ENCODE measurements at places on chromosomes 11 and 22. TPM values are rescaled to one million over a fixed set of nuclear protein-coding genes. Genes with fewer than 3 reads are reported as not detected.

GRCh38 chr11:76641905-76642304, 28.6 kb downstream of the LRRC32 start:
- H3K27me3 ChIP-seq: no peaks in the 10 kb centered on the region
- no peak overlapping the region for H3K27ac ChIP-seq
- no peaks in the 10 kb centered on the region for H3K4me1 ChIP-seq

DNA sequence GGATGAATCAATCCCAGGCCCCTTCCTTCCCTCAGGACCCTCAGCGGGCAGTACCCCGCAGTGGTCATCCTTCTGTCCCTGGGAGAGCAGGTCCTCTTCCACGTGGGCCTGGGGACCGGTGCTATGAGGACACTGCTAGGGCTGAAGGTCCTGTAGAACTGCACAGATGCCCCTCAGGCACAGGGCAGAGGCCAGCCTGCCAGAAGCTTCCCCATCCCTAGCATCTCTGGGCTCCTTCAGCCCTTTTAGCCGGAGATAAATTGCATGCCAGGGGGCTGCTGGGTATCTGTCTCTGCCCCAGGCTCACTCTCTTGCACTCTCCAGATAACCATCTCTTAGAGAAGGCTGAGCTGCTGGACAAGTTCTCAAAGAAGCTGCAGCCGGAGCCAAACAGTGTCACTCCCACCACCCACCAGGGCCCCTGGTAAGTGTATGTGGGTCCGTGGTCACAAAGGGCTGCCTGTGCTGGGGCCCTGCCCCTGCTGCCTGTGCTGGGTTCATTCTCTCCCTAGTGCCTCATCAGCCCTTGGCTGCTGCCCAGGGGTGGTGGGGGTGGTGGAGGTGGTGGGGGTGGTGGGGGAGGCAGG, 2.3 kb downstream of the ATG16L2 start:
- no peak overlapping the region for H3K27ac ChIP-seq
- no peak overlapping the region for H3K4me3 ChIP-seq
- peaks cover 4% of the 10 kb centered on the region for H3K36me3 ChIP-seq
- H3K4me1 ChIP-seq: peaks cover 8% of the 10 kb centered on the region

DNA sequence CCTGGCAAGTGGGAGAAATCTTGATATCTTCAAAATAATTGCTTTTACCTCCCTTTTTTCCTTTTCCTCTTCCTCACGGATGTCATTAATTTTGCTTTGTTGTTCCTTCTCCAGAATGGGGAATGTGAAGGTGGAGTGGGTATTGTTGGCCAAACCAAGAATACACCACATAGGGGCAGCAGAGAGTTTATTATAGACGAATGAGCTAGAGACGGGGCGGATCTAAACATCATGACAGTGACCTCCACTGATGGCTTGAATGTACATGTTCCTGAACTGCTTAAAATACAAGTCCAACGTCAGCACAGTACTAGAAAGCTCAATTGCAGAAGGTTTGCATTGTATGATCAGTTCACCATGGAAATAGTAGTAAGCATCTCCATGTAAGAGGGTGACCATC, 122.3 kb upstream of the SNX19 start:
- H3K4me1 ChIP-seq: no peaks in the 10 kb centered on the region
- H3K27ac ChIP-seq: no peak overlapping the region
- no peak for DNase-seq
- no peaks in the 10 kb centered on the region for H3K36me3 ChIP-seq
- H3K4me3 ChIP-seq: no peak overlapping the region

- H3K4me1 ChIP-seq: peaks cover 32% of the 10 kb centered on the region
- H3K36me3 ChIP-seq: peaks cover 2% of the 10 kb centered on the region
- DNase-seq: no peak
- H3K27me3 ChIP-seq: no peaks in the 10 kb centered on the region
- peak overlapping the region; percentile 78 for H3K4me3 ChIP-seq
Measured at GRCh38 chr11:64268893-64269539, 15.4 kb downstream of the BAD start.

- H3K27ac ChIP-seq: no peak overlapping the region
- H3K4me3 ChIP-seq: no peak overlapping the region
- H3K36me3 ChIP-seq: no peaks in the 10 kb centered on the region
- DNase-seq: no peak
- no peaks in the 10 kb centered on the region for H3K27me3 ChIP-seq
- H3K4me1 ChIP-seq: no peaks in the 10 kb centered on the region
Measured at GRCh38 chr11:88131764-88132470, 43.3 kb downstream of the RAB38 start.

GRCh38 chr11:94184362-94184761, 55.7 kb downstream of the PANX1 start:
- no peak overlapping the region for H3K4me3 ChIP-seq
- H3K4me1 ChIP-seq: no peaks in the 10 kb centered on the region
- no peak for DNase-seq
- no peaks in the 10 kb centered on the region for H3K27me3 ChIP-seq
- no peak overlapping the region for H3K27ac ChIP-seq

- DNase-seq: peak; percentile 23
- H3K4me3 ChIP-seq: no peak overlapping the region
- H3K27me3 ChIP-seq: no peaks in the 10 kb centered on the region
- H3K36me3 ChIP-seq: no peaks in the 10 kb centered on the region
- H3K27ac ChIP-seq: no peak overlapping the region
Measured at GRCh38 chr22:47203554-47203991, 441.1 kb downstream of the TBC1D22A start.

DNA sequence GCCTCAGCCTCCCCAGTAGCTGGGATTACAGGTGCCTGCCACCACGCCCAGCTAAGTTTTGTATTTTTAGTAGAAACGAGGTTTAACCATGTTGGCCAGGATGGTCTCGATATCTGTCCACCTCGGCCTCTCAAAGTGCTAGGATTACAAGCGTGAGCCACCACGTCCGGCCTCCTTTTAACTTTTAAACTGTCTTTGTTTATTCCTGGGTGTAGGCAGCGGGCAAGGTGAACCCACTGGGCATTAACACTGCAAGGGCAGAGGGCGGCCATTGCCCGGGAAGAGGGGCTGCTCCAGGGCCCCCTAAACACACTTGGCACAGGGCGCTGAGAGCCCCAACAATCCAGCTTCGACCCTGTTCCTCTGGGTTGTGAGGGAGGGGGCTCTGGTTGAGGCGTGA, 693.6 kb downstream of the BRD1 start:
- no peak overlapping the region for H3K27ac ChIP-seq
- DNase-seq: no peak
- H3K27me3 ChIP-seq: no peaks in the 10 kb centered on the region
- H3K36me3 ChIP-seq: no peaks in the 10 kb centered on the region
- no peaks in the 10 kb centered on the region for H3K4me1 ChIP-seq

GRCh38 chr22:47282366-47282765, 519.9 kb downstream of the TBC1D22A start:
- no peak overlapping the region for H3K4me3 ChIP-seq
- no peak for DNase-seq
- H3K36me3 ChIP-seq: no peaks in the 10 kb centered on the region

DNA sequence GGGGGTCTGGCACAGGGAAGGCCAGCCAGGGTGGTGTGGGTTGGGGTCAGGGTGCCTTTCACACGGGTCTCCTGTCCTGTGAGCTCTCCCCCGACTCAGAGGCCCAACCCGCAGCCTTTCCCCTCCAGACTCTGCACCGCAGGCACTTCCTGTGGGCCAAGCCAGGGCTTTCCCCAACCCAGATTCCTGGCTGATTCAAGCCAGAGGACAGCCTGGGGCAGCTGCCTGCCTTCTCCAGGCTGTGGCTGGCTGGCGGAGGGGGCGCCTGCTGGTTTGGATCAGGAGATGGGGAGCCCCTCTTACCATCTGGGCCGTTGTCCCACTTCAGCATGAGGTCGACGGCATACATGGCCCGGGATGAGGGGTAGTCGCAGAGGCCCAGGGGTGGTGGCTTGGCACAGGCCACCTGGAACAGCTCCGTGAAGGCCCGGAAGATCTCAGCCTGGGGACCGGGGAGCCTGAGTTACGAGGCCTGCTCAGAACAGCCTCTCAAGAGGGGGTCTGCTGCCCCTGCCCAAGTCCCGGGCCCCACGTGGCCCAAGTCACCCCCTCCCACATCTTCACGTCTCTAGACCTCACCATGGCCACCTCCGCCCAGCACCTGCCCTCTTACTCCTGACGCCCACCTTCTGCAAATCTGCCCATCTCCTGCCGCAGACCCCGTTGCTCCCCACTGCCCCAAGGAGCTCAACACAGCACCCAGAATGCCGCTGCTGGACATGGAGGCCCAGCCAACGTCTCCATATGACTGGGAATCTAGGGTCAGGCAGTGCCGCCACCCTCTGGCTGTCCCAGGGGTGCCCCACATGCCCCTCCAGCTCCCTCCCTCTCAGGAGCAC, 17.3 kb downstream of the TSPO start:
- H3K27ac ChIP-seq: no peak overlapping the region
- no peaks in the 10 kb centered on the region for H3K27me3 ChIP-seq
- H3K36me3 ChIP-seq: peaks cover 12% of the 10 kb centered on the region

GRCh38 chr11:19808076-19808911, 95.7 kb downstream of the NAV2 start:
- H3K27ac ChIP-seq: no peak overlapping the region
- DNase-seq: no peak
- no peaks in the 10 kb centered on the region for H3K27me3 ChIP-seq

DNA sequence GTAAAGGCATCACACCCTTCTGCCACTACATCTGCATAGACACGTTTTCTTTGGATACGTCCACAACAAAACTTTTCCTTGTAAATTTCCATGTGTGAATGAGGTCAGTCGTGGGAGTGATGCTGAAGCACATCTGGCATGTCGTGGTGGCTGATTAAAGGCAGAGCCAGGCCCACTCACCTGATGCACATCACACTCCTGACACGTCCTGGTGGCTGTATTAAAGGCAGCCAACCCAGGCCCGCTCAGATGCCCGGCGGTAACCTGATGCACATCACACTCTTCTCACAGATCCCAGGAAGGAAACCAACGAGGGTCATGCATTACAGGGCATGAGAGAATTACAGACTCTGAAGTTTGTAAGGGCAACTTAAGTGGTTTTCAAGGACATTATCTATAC, 321.6 kb upstream of the B3GAT1 start:
- H3K36me3 ChIP-seq: no peaks in the 10 kb centered on the region
- no peaks in the 10 kb centered on the region for H3K27me3 ChIP-seq
- no peak for DNase-seq
- H3K4me3 ChIP-seq: no peak overlapping the region

- H3K4me3 ChIP-seq: no peak overlapping the region
- no peak for DNase-seq
- peak overlapping the region; percentile 80 for H3K27ac ChIP-seq
Measured at GRCh38 chr22:37634417-37634924, 5.0 kb upstream of the SH3BP1 start.

DNA sequence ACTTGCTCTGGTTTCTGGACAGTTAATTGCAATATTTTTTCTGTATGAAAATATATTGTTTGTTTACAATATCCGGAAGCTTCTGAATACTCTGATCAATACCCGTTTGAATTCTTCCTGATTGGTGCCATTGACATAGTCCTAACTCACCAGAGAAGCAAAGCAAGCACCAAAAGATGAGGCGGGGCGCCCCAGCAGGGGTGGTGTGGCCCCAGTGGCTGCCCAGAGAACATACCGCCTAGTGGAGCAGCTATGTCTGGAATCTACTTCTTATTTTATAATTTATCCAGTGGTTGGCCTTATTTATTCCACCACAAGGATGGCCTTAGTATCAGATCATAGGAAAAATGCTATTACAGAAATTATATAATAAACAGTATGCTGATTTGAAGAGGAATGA, 610.7 kb downstream of the JRKL start:
- H3K4me3 ChIP-seq: no peak overlapping the region
- H3K27me3 ChIP-seq: no peaks in the 10 kb centered on the region
- no peak for DNase-seq
- H3K4me1 ChIP-seq: no peaks in the 10 kb centered on the region
- no peak overlapping the region for H3K27ac ChIP-seq

GRCh38 chr11:116104498-116105174, 600.4 kb upstream of the CADM1 start:
- no peak overlapping the region for H3K27ac ChIP-seq
- no peaks in the 10 kb centered on the region for H3K36me3 ChIP-seq
- no peak overlapping the region for H3K4me3 ChIP-seq

- H3K4me1 ChIP-seq: peaks cover 23% of the 10 kb centered on the region
- H3K4me3 ChIP-seq: peak overlapping the region; percentile 27
- no peaks in the 10 kb centered on the region for H3K27me3 ChIP-seq
- H3K36me3 ChIP-seq: no peaks in the 10 kb centered on the region
- H3K27ac ChIP-seq: no peak overlapping the region
Measured at GRCh38 chr11:414318-414857, 411 bp downstream of the SIGIRR start.

GRCh38 chr11:77095551-77096490, 6.8 kb upstream of the OMP start:
- no peak overlapping the region for H3K4me3 ChIP-seq
- DNase-seq: no peak
- H3K27me3 ChIP-seq: no peaks in the 10 kb centered on the region

DNA sequence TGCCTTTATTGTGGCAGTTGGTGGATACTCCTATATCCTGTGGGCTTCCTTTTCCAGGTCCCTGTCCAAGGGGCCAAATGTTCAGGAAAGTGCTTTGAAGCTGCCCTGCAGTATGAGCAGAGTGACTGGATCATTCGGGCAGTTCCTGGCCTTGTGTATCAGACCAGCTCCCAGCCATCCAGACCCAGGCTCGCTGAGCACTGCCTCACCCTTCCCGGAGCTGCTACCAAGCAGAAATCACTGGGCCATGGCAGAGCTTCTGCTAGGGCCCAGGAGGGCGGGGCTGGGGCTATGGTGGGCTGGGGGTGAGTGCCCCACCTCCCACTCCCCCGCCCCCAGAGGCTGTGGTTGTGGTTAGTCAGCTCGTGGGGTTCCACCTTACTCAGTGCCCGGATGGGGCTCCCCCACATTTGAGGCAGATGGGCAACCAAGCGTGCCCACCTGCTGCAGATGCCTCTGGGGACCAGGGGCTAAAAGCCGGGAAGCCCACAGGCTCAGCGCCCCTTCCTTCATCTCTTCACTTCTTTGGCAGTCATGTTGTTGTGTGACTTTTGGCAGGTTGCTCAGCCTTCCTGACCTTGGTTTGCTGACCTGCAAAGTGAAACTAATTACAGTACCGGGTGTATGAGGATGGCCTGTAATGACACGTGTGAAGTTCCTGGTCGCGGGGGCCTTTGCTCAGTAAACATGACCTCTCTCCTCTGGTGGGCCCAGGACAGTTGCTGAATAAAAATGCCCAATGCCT, 2.1 kb upstream of the LRRC32 start:
- no peak for DNase-seq
- H3K4me1 ChIP-seq: peaks cover 4% of the 10 kb centered on the region
- no peak overlapping the region for H3K27ac ChIP-seq
- H3K36me3 ChIP-seq: no peaks in the 10 kb centered on the region
- H3K27me3 ChIP-seq: peaks cover 3% of the 10 kb centered on the region

- H3K27ac ChIP-seq: no peak overlapping the region
- peaks cover 23% of the 10 kb centered on the region for H3K36me3 ChIP-seq
- peaks cover 28% of the 10 kb centered on the region for H3K4me1 ChIP-seq
- H3K4me3 ChIP-seq: no peak overlapping the region
- no peak for DNase-seq
- no peaks in the 10 kb centered on the region for H3K27me3 ChIP-seq
Measured at GRCh38 chr11:62850911-62851806, 11.8 kb upstream of the WDR74 start.

The NAP1L4 gene
- total RNA-seq: 110 TPM

The KCNQ1OT1 gene
- total RNA-seq: 4.9 TPM

The DRD4 gene
- total RNA-seq: not detected

The PARVA gene
- 3.1 TPM for total RNA-seq

The ACR gene
- total RNA-seq: 0.09 TPM

The STT3A gene
- 176 TPM for total RNA-seq

The NCAM1 gene
- total RNA-seq: 2.1 TPM

The TTC28 gene
- total RNA-seq: 6.3 TPM

The SEC14L2 gene
- total RNA-seq: 6.5 TPM

The APOA4 gene
- 0.89 TPM for total RNA-seq

All from liver (tissue), 10 donors.